ENCODE measurements at places on chromosomes 7 and 10. TPM values are rescaled to one million over a fixed set of nuclear protein-coding genes. Genes with fewer than 3 reads are reported as not detected.

Gene SOSTDC1
- total RNA-seq = not detected

Gene ARHGEF5
- 2.5 TPM for total RNA-seq

Gene CREB5
- 4.7 TPM for total RNA-seq

Gene LRIT1
- total RNA-seq = not detected

Gene NME8
- total RNA-seq = not detected

Gene PPP1R17
- not detected for total RNA-seq

Gene C10orf62
- not detected for total RNA-seq

Gene TBXAS1
- total RNA-seq = 15.8 TPM

Gene C10orf67
- total RNA-seq = not detected

Gene BAG3
- 259 TPM for total RNA-seq

Gene NAT16
- total RNA-seq = 0.12 TPM

Gene PDE1C
- 2.5 TPM for total RNA-seq

Gene LBX1
- total RNA-seq = not detected

Gene TMEM270
- 0.13 TPM for total RNA-seq

Gene FAM237B
- not detected for total RNA-seq

Gene FANK1
- total RNA-seq = 2.8 TPM

Gene IGF2BP3
- total RNA-seq = 24.4 TPM

Gene USP6NL
- total RNA-seq = 11.8 TPM

Gene GPC2
- 0.70 TPM for total RNA-seq

Gene TSC22D4
- total RNA-seq = 57.8 TPM

Gene OR6V1
- total RNA-seq = not detected

Gene IFIT1
- total RNA-seq = 4.7 TPM

Gene TAF5
- total RNA-seq = 2.7 TPM

Gene GLCCI1
- 1.2 TPM for total RNA-seq

Gene FGFBP3
- total RNA-seq = 2.5 TPM

Gene MAT1A
- 0.10 TPM for total RNA-seq

Gene NCF1
- 0.17 TPM for total RNA-seq

Gene IGFBP1
- total RNA-seq = 60.9 TPM

Gene NPTX2
- 0.12 TPM for total RNA-seq

Gene PRSS2
- total RNA-seq = not detected

Gene CYP3A4
- total RNA-seq = not detected

Gene EN2
- total RNA-seq = 0.85 TPM

Gene OPN1SW
- not detected for total RNA-seq

Gene ARHGAP12
- total RNA-seq = 18.1 TPM

Gene CRPPA
- total RNA-seq = 0.75 TPM

Gene MUC3A
- 23.7 TPM for total RNA-seq

Gene SPDYE8
- total RNA-seq = not detected

Gene SPDYE2
- total RNA-seq = not detected

Gene TUBAL3
- 0.21 TPM for total RNA-seq

Gene FFAR4
- 0.08 TPM for total RNA-seq

Gene CCDC3
- 0.93 TPM for total RNA-seq

Gene GCK
- not detected for total RNA-seq

Gene CYP26C1
- total RNA-seq = not detected

Gene TACR2
- 0.10 TPM for total RNA-seq

Gene CYP2C19
- total RNA-seq = not detected
